ENCODE measurements at places on chromosomes 7 and 10.

DNA sequence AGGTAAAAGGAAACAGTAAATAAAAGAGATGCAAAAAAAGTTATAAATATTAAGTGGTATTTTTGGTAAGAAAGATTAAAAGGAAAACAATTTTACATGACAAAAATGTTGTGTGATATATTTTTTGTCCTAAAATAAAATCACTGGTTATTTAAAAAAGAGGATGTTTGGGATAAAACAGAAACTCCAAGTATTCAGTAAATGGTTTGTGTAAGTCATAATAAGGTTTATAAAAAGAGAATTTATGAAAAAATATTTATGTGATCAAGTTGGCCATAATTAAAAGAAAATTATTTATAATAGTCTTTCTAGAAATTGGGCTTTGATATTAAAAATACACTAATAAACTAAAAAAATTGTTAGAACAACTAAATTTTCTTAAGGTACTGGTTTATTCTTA is 38.2 kb upstream of the FIGNL1 start:
- DNase-seq: no peak

- DNase-seq: no peak
Observed at GRCh38 chr7:30029696-30030095, 1.5 kb downstream of the PLEKHA8 start.

GRCh38 chr7:16484453-16485158 is 19.1 kb upstream of the SOSTDC1 start:
- no peak for DNase-seq

DNA sequence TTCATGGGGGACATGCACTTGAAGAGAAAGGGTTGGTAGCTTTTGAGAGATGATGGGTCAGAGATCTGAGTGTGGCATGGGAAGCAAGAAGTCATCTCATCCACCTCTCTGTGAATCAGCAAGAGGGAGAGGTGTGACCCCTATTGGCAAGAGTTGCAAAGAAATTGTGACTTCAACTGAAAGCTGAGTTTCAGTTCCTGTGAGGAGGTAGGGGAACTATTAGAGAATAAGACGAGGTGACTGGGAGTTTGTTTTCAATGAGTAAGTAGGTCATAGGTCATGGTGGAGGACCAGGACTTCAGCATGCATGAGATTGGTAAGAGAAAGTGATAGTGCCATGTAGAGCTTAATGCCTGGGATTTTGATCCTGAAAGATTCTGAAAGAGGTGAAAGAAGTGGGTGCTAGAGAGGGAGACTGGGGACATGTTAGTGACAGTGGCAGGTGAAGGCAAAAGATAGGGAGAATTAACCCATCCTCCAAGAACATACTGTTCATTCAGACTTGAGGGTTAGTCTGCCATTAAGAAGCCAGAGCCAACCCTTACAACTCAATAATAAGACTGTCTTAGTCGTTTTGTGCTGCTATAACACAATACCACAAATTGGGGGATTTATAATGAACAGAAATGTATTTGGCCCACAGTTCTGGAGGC is 75.5 kb upstream of the CAPZA2 start:
- no peak for DNase-seq

- peak; percentile 49 for DNase-seq
Observed at GRCh38 chr7:1028775-1029636, 15.3 kb upstream of the GPR146 start.

DNA sequence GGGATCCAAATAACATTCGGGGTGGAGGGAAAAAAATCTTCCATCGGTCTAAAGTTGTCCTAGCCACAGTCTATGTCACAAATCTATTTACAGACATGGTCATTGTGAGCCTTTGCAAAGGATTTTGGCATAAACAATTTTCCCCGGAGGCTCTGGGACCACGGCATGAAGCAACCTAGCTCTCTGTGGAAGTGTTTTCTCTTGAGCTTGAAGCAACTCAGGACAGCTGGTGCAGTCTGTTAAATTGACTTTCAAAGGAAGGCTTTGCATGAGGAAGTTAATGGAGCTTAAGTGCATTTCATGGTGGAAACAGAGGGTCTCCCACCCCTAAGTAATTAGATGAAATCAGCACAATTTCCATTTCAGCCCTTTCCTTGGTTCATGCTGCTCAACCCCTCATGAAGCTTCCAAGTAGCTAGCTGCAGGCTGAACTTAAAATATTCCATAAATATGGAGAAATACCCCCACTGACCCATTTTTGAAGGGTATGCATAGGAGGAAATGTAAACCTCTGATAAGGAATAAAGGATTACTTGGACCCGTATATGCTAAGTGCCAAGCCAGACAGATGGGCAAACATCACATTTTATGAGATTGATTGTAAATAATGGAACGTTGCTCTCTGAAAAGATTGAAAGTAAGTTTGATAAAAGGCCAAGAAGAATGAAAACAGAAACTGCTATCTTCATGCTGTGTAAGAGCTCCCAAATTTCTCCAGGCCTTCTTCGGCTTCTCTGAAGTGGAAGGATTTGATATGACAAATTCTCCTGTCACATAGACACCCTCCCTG is 39.9 kb downstream of the CCDC3 start:
- no peak for DNase-seq

- no peak for DNase-seq
Observed at GRCh38 chr7:132537456-132538145, 38.7 kb downstream of the PLXNA4 start.

DNA sequence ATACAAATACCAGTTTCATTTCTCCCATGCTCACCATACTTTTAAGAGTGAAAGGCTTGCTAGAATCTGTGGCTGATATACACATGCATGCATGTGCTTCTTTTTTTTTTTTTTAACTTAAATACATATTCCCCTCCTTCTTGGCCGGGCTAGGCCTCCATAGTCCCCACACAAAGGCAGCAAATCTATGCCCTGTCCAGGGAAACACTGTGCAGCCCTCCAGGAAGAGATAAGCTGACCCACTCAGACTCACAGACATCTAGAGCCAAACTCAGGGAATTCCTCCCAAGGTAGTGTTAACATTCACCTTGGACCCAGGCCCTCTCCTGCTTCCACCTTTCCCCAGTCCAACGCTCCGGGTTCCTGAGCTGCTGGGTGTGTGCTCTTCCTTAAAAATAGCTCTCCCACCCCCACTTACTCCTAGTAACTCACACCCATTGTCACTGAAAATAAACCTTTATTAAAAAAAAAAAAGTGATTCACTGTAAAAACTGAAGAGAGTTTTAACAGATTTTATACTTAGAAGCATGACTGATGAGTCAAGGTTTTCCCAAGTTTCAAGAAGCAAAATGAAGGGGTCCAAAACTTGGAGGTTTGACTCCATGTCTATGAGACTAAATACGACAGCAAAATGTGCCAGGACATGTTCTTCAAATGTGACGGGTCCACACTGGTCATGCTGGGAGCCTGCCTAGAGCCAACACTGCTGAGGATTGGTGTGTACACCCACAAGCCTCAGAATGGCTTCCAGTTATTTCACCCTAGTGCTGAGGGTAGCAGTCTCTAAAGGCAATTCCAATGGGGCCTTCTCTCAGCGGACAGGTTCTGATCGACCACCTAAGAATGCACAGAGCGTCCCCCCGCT is 159.5 kb downstream of the GLI3 start:
- DNase-seq: no peak

DNA sequence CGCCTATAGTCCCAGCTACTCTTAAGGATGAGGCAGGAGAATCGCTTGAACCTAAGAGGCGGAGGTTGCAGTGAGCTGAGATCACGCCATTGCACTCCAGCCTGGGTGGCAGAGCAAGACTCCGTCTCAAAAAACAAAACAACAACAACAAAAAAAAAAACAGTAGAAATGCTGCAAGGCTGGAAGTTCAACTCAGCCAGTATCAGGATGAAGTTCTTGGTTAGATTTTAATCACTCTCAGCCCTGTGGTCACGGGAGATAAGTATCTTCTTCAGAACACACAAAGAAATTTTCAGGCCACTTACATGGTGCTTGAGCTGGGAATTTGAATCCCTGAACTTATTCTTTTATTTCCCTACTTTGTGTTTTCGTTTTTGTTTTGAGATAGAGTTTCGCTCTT is 120.4 kb downstream of the MARCHF5 start:
- DNase-seq: no peak

DNA sequence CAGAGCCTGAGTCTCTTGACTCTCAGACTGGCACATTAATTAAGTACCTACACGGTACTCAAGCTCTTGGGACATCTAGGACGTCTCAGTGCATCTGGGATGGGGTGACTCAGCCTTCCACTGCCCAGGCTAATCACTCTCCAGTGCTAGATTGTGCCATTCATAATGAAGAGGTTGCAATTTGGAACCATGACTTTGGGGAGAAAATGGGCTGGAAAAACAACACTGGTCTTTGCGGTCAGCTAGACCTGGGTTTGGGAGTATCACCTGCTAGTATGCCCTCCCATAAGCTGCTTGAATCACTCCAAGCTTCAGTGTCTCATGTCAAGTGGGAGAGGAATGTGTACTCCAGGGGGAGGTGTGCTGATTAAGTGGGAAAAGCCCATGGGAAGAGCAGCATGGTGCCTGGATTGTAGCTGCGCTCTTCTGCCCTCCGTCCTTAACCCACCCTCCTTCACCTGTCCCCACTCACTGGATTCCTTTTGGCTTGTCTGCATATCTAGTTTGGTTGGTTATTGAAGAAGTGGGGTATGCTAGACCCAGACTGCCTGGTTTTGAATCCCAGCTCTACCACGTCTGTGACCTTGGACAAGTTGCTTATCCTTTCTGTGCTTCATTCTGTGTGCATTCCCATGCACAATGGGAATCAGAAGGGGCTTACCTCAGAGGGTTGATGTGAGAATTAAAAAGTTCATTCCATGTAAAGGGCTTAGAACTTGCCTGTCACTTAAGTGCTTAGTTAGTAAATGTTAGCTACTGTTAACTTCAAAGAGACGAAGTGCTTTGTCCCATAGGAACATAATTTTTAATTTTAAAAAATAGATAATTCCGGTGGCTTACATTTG is 3.8 kb downstream of the NFE2L3 start:
- no peak for DNase-seq

DNA sequence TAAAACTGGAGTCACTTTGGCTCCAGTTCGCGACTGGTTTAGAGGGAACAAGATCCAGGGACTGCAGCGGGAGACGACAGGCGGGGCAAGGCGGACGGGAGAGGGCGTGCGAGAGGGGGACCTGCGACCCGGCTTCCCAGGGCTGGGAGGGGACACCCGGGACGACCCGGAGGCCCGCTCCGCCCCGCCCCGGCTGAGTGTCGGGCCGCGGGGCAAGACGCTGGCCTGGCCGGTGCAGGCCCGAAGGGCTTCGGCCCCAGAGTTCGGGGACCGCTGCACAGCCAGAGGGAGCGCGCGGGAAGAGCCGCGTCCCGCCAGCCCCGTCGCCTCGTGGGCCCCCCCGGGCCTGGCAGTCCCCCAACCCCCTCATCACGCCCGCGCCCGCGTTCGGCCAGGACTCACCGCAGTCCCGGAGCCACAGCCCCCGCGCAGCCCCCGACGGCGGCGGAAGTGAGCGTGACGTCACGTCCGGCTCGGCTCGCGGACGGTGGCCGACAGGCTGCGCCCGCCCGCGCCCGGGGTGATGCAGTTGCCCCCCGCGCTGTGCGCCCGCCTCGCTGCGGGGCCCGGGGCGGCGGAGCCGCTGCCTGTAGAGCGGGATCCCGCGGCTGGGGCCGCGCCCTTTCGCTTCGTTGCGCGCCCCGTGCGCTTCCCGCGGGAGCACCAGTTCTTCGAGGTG is at the start of the genes TUBGCP2 and ZNF511:
Gene TUBGCP2 (minus strand): TSS at position 452 of the 679 bp plus-strand sequence. CDS start 5,931 bp downstream, outside the sequence.
Gene ZNF511 (plus strand): TSS at position 494 of the 679 bp plus-strand sequence. CDS start 30 bp downstream, at position 524.
- DNase-seq: peak; percentile 84

DNA sequence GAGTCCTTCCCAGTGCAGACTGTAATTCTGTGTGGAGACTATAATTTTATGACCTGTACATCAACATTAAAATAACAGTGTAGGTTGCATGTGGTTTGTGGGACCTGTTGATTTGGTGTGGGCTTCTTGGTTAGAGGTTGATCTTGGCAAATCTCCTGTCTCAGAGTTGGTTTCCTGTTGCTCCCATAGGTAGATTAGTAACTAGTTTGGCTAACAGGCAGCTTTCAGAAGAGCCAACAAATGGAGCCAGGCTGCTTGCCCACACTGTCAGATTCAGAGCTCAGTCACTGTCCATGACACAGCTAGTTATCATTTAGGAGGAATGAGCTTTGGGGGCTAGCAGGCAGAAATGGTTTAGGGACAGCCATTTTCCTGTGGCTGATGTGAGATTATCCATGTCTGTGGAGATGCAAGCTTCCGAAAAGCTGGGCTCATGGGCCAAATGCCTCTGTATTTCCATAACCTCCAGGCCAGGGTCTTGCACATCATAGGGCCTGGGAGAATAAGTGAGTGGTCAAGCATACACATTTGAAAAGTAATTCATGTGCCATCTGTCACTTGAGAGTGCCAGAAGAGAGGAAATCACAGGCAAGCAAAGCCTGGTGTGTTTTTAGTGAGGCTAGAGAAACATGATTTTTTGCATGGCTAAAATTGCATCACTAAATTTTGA is 33.4 kb downstream of the CCM2 start:
- DNase-seq: no peak

DNA sequence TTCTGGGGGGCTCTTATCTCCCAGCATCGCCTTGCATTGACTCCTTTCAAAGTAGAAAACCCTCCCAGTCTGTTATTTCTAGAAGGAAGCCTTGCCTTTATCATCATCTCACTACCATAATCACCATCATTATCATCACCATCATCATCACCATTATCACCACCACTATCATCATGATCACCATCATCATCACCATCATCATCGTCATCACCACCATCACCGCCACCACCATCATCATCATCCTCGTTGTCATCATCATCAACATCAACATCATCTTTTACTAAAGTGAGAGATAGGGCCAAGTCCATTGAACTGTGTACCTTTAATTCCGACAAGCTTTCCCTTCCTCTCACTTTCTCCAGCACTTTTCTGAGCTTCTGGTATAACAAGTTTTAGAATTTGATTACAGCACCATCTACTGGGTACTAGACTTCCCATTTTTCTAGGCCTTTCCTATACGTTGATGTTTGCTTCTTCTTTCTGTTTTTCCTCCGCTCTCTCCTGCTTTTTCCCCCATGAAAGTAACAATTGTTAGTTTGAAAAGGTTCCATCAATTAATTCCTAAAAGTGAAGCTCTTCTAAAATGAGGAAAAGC is 226.4 kb downstream of the BUB3 start:
- no peak for DNase-seq

DNA sequence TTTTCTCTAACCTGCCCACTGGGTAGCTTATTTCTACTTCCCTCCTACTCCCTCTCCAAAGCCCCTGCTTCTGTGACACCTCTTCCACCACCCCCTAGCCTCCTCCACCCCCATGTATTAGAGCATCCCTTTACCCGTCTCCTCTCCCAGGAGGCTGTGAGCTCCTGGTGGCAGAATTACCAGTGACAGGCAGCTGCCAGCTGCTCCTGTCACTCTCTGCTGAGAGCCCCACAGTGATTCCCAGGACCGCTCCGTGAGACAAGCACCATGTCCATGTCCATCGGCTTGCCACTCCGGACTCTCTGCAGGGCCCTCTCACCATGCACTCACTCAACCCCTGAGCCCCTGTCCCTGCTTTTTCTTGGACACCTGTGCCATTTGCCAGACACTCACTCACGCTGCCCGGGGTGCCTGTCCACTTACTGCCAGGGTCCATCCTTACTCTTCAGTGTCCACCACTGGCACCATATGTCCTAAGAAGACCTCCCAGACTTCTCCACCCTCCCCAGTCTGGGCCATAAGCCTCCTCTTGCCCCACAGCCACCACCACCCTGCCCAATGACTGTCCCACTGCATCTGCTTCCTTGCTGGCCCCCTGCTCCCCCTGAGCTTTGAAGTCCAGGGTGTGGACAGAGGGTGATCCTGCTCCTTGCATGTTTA is 9.8 kb downstream of the WDFY4 start:
- no peak for DNase-seq

Measured in T-helper 9 cell (primary cell).